EL (cell line): ENCODE measurements at places on chromosomes 5 and 9.

- no peak for DNase-seq
Measured at GRCh38 chr9:114709636-114710035, 27.6 kb upstream of the TEX48 start.

DNA sequence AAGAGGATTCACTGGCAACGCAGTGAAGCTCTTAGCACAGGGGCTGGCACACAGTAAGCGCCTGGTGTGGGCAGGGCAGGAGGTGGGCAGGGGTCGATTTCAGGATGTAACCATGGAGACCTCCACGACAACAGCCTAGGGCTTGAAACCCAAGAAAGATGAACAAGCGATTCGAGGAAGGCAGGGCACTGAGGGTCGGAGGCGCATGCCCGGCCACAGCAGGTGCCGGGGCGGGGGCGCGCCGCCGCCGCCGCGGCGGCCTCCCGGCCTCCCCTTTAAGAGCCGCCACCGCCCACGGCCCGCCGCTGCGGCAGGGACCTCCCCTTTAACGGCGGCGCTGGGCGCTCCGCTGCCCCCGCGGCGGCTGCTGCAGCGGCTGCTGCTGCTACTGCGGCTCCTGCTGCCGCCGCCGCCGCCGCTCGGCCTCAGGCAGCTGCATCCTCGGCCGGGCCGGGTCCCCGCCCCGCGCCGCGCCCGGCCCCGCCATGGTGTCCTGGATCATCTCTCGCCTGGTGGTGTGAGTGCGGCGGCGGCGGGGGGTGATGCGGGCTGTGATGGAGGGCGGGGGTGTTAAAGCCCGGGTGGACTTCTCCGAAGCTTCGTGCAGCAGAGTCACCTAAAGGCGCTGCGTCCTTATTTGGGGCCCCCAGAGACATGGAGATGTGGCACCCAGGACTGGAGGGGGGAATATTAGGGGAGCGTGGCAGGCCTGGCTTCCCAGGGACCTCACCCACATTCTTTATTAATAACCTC, at the start of gene REEP2:
TSS of gene REEP2 (plus strand) at position 334 of the 753 bp plus-strand sequence. CDS start at position 486, 152 bp downstream.
- DNase-seq: peak; percentile 63

DNA sequence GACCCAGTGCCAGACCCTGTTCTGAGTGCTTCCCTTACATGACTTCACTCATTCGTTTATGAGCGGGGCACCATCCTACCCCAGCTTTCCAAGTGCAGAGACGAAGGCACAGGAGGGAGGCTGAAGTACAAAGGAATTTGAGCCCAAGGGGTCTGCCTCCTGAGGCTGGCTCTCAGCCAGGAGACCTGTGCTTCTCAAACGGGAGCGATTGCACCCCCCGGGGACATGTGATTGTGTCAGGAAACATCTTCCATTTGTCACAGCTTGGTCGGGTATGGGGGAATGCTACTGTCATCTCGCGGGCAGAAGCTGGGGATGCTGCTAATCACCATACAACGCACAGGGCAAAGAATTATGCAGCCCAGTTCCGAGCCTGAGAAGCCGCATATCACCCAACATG, 23.9 kb downstream of the ADCY2 start:
- DNase-seq: no peak

DNA sequence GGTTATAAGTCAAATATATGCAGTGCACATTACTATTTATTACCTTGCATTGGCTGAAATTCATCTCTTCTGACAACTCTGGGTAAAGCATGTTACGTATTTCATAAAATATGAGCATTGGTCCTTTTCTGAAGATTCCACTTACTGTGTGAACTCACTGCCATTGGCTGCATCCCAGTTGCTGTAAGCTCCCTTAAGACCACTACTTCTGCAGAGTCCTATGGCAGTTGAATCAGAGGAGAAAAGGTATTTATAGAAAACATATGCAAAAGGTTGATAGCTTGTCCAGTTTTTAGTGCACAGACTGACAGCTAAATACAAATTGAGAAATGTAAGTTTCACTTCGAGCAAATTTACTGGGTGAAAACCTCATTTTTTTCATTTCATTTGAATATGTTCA, 394.6 kb upstream of the ARRDC3 start:
- DNase-seq: no peak

DNA sequence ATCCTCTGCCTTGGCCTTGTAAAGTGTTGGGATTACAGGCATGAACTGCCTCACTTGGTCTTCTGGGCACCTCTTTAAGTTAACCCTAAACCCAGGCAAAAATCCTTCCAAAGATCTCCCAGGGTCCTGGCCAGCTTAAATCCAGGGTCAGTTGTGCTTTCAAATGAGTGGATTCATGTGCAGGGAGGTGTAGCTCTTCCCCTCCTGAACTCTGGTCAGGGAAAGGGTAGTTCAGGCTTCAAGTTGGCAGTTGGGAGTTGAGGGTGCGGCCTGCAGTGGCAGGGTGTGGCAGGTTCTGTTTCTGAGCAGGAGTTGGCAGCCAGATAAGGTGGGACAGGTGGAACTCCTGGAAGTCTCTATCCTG, 3.6 kb downstream of the HNRNPAB start:
- DNase-seq: no peak

DNA sequence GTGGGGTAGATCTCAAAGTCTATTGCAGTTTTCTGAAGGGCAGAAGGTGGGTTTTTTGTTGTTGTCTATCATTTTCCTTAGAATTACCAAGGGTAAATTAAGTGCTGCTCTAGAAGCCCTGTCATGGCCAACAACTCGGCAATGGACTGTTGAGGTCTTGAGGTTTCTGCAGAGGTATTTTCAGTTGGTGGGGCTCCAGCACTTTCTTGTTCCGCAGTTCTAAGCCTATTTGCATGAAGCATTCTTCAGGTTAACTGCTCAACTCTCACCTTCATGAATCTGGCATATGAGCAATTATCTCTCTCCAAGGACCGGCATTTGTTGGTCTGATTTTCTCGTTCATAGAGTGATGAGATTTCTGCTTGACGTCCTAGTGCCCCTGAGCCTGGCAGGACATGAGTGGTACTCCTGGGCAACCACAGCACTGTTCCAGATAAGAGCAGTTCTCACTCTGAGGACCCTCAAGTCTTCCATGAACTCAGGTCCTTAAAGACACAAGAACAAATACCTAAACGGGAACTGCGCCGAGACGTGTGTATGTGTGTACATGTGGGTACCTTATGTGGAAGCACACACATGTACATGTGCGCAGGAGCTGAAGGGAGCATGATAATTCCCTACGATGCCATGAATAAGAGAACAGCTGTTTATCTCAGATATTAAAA, 544.5 kb downstream of the CSNK1G3 start:
- no peak for DNase-seq

- peak; percentile 21 for DNase-seq
Measured at GRCh38 chr5:131747180-131748105, 49.4 kb downstream of the FNIP1 start.

DNA sequence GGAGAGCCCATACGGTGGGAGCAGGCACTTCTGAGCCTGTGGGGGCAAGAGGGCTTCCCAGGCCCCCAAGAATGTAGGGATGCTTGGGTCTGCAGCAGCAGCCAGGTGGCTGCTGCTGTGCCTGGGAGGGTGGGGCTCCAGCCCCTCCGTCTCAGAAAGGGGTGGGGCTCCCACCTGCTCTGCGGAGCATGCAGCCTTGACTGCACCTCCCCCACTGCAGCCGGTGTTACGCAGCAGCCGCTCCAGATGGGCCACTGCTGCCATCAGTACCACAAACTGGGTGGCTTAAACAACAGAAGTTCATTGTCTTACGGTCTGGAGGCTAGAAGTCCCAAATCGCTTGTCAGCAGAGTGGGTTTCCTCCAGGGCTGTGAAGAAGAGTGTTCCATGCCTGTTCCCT, 365.5 kb downstream of the TMEM38B start:
- DNase-seq: no peak

DNA sequence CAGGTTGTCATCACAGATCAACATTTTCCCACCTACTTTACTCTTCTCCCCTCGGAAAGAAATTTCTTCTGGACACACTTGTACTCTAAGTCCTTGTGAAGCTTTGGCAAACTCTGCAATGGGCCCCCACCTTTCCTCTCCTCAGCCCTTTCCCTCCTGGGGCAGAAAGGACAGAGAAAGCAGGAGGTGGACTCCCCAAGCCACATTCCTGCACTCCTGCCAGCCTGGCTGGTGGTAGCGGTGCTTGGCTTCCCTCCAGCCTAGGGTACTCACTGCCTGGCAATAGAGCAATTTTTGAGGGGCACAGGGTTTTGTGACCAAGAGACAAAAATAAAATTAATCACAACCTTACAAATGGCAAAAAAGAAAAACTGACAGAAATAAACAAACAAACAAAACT, 451.4 kb downstream of the ZSWIM6 start:
- no peak for DNase-seq
